ENCODE measurements at places on chromosomes 12 and 14.
A peak's percentile ranks its signal among the peaks of the same experiment; 100 is the strongest.

GRCh38 chr14:104724981-104725771, 1.1 kb downstream of the ADSS1 start:
- no peak for DNase-seq

DNA sequence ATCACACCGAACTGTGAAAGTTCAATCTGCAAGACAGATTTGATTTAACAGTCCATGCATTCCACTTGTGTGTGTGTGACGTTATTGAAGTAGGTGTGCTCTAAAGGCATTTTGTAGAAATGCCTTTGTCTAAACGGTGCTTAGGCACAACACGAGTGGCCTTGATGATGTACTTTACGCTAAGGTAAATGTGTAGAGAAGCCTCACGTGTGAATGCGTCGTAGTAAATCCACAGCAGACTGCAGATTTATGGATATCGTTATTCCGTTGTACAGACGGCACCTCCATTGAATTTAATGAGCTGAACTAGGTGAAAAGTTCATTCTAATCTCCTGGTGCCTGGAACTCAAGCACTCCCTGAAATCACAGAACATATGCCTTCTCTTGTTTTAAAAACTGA, 202.8 kb upstream of the STXBP6 start:
- no peak for DNase-seq

- DNase-seq: no peak
Observed at GRCh38 chr14:53888535-53889386, 67.9 kb downstream of the BMP4 start.

GRCh38 chr14:23572836-23573235, 5.2 kb upstream of the AP1G2 start:
- DNase-seq: no peak

DNA sequence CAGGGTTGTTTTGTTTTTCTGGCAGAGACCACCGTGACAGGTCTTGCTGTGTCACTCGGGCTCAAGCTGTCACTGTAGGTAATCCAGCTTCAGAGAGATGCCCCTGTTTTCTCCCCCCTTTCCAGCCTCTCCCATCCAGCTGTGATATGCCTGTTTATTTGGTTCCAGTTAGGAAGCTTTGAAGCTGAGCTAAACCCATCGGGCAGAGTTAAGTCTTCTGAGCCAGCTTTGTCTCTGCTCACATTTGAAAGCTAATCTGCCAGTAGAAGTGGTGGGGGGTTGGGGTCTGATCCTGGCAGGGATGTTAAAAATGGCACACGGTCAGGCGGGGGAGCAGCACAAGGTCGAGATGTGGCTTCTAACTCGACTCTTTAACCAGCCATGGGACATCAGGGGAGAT, 130.0 kb downstream of the TSPAN9 start:
- no peak for DNase-seq

DNA sequence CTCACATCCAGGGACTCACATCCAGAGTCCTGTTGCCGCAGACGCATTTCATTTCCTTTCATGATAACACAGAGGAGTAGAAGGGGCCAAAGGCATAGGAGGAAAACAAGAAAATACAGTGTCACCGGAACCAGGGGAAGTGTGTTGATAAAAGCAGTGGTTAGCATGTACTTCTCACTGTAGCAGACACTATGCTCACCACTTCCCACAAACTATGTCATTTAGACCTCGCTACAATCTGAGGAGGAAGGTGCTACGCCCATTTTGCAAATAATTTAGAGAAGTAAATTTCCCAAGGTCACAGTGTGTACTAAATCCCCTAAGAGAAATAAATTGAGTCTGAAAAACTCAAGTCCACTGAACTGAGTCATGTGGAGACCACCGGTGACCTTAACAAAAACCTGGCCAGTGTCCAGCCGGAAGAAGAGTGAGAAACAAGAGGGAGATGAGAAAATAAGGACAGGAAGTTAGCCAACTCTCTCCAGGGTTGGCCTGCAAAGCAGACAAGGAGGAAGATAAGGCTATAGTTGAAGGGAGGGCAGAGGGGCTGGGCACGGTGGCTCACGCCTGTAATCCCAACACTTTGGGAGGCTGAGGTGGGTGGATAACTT, 25.8 kb upstream of the TMCC3 start:
- no peak for DNase-seq

- no peak for DNase-seq
Observed at GRCh38 chr12:946631-947030, 2.9 kb downstream of the RAD52 start.

GRCh38 chr12:93825501-93825888, 148.3 kb downstream of the CRADD start:
- no peak for DNase-seq

GRCh38 chr14:92173668-92174067, 51.9 kb downstream of the CPSF2 start:
- DNase-seq: no peak

DNA sequence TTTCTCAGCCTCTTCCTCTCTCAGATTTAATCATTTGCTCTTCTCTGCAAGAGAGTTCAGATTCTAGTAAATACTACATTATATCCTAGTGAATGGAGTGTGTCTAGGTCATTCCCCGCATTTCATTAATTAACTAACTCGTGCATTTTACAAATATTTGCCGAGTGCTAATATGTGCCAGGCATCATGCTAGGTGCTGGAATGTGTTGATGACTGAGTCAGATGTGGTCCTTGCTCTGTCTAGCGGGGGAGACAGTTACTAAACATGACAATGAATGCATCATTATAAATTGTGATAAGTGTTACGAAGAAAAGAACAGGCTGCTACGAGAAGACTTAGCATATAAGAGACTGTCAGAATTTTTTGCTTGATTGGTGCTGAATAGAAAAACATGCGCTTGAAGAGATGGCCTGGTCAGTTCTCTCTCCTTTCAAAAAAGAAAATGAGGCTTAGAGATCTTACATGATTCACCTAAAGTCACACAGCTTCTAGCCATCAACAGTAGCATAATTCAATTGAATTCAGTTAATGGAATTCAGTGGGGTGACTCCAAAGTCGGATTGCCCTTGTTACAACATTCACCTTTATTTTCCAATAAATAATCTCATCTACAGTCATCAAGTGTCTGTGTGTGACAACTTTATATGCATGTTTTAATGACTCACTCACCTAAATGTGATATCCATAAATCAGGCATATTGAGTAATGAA, 48.7 kb upstream of the MAX start:
- no peak for DNase-seq

GRCh38 chr12:11758510-11759493, 109.3 kb downstream of the ETV6 start:
- DNase-seq: no peak

- no peak for DNase-seq
Observed at GRCh38 chr12:115823635-115824034, 453.9 kb downstream of the MED13L start.

- DNase-seq: no peak
Observed at GRCh38 chr14:54747616-54748015, 155.0 kb downstream of the GCH1 start.

DNA sequence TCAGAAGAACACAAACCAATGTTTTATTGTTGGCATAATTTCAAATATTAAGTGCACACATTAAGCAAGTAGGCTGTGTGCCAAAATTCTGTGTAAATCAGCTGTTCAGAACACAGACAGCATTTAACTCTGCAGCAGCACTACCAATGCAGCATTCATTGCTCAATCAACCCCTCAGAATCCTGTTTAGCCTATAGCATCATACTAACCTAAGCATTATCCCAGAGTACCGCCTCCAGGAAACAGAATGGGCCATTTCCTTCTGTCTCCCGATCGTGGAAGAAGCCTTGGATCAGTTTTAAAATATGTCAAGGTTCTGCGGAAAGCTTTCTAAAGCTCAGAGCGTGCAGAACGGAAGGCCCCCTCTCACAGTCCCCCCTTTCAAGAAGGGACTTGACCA, 3.3 kb downstream of the IL26 start:
- peak; percentile 5 for DNase-seq

GRCh38 chr12:62653740-62654139, 187.1 kb downstream of the MON2 start:
- DNase-seq: no peak

GRCh38 chr12:49491823-49492222, 47.0 kb upstream of the KCNH3 start:
- peak; percentile 49 for DNase-seq

GRCh38 chr14:50961605-50962221, 17.4 kb upstream of the PYGL start:
- DNase-seq: peak; percentile 28

- DNase-seq: no peak
Observed at GRCh38 chr12:117724543-117724942, 244.2 kb downstream of the KSR2 start.

GRCh38 chr14:32481707-32482106, 152.6 kb downstream of the AKAP6 start:
- DNase-seq: no peak

DNA sequence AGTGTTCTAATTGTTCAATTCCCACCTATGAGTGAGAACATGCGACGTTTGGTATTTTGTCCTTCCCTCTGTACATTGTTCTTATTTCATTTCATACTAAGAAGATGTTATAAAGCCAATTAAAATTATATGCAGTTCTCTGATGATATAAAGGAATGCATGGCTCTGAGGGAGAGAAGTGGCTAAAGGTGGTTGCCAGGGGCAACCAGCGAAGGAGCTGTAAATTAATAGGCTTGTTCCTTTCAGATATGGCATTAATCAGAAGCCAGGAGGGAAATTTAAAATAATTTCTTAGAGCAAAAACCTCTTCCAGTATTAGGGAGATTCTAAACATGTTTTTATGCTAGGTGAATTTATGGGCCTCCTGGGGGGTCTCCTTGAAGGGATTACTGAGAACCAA, 227.8 kb downstream of the TMEM117 start:
- DNase-seq: no peak

DNA sequence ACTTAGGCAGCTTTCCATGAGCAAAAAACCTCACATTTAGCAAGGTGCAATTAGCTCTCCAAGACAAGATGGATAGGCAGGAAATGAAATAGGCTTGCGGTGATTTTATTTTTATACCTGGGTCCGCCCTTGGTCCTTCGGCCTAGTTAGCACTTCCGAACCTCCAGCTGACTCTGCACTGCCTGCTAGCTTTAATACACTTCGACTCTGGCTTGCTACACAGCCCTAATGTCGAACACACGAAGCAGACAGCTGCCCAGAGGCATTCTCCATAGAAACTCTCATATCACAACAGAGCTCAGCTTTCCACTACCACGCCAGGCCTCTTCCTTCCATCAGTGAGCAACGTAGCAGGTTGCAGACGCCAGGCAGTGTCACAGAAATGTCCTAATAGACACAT, 688.0 kb downstream of the VRK1 start:
- DNase-seq: no peak

- DNase-seq: peak; percentile 34
Observed at GRCh38 chr12:7460375-7461259, 16.7 kb upstream of the CD163L1 start.

GRCh38 chr14:89388853-89389252, 28.2 kb downstream of the FOXN3 start:
- DNase-seq: no peak

GRCh38 chr14:33686218-33686617, 264.7 kb downstream of the EGLN3 start:
- DNase-seq: peak; percentile 85

- no peak for DNase-seq
Observed at GRCh38 chr14:32189811-32190210, 12.0 kb upstream of the RNU6-7 start.

DNA sequence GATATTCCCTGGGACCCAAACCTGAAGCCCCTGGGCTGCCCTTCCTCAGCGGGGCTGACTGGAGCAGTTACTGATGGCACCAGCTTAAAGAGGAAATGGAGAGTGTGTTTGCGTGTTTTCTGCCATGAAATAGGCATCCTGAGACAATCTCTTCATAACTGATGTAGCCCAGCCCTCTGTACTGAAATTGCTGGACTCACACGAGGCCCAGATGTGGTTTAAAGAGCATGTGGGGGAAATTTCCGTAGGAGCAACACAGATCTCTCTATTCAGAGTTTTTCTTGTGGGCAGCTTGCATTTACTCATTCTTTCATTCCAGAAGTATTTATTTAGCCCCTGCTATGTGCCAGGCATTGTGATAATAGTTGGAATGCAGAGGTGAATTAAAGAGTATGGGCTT, 782.1 kb upstream of the TBX3 start:
- no peak for DNase-seq

- DNase-seq: no peak
Observed at GRCh38 chr14:57018065-57018464, 207.8 kb upstream of the OTX2 start.

DNA sequence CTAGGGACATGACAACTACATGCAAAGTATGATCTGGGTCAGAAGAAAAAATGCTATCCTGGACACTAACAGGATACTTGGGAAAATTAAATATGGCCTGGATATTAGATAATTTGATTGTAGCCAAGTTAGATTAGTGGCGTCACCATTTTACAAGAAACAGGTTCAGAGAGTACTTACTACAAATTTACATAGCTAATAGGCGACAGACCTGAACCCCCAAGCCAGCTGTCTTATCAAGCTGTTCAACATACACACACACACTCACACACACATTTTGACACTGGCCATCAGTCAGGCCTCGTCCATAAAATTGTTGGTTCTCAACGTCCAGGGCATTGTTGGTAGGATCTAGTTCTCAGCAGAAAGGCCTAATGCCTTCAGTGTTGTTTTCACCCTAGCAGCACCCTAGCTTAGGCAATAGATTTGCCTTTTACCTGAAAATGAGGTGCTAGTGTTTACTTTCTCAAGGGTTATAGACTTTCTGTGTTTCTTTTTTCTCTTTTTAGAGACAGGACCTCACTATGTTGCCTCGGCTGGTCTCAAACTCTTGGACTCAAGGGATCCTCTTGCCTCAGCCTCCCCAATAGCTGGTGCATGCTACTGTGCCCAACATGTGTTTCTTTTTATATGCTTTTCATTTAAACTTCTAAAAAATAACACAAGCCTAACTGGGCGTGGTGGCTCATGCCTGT, 3.3 kb upstream of the C14orf93 start:
- DNase-seq: no peak

DNA sequence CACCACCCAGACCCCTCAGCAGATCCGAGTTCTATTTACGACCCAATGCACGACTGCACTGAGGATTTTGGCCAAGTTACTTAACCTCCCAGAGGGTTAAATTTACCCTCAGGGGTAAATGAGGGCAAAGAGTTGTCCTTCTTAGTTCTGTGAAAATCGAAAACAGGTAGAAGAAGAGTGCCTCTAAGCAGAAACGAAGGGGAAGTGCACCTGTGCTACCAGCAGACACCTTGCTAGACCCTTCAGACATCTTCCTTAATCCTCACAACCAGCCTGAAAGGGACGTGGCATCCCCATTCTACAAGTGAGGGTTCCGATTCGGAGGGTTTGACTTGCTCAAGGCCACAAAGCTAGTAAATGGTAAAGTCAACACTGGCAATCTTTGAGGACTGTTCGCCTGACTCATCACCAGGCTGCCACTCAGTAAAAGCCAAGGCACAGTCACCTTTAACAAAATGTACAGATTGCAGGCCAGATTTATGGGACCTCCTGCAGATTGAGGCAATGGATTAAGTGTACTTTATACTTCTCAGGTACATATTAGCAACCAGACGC, 1.6 kb downstream of the GSG1 start:
- no peak for DNase-seq

All from RWPE1 (cell line).